ENCODE measurements at places on chromosomes 16 and 17.

GRCh38 chr17:45432405-45433158 lies at the start of gene ARHGAP27:
ARHGAP27 (minus strand) TSS chr17:45432870; CDS start chr17:45430279, 2,591 bp downstream.
- DNase-seq = peak; percentile 91

DNA sequence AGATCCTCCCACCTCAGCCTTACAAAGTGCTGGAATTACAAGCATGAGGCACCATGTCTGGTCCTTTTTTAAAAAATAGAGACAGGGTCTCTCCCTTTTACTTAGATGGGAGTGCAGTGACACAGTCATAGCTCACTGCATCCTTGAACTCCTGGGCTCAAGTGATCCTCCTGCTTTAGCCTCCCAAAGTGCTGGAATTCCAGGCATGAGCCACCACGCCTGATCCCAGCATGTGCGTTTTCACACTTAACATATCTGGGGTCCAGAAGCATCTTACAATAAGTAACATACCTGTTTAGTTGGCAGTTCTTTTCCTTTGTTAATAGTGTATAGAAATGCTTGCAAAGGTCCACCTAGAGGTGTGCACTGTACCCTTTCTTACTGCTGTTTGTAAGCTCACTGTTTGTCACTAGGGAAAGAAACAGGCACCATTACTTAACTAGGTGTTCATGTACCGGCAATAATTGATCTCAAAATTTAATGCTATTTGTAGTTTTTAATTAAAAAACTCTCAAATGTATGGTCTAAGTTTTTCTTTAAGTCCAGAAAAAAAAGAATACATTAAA lies 221.7 kb downstream of the RPTOR start:
- DNase-seq = no peak

- DNase-seq = no peak
Measured at GRCh38 chr17:56440419-56440818, 153.1 kb upstream of the NOG start.

DNA sequence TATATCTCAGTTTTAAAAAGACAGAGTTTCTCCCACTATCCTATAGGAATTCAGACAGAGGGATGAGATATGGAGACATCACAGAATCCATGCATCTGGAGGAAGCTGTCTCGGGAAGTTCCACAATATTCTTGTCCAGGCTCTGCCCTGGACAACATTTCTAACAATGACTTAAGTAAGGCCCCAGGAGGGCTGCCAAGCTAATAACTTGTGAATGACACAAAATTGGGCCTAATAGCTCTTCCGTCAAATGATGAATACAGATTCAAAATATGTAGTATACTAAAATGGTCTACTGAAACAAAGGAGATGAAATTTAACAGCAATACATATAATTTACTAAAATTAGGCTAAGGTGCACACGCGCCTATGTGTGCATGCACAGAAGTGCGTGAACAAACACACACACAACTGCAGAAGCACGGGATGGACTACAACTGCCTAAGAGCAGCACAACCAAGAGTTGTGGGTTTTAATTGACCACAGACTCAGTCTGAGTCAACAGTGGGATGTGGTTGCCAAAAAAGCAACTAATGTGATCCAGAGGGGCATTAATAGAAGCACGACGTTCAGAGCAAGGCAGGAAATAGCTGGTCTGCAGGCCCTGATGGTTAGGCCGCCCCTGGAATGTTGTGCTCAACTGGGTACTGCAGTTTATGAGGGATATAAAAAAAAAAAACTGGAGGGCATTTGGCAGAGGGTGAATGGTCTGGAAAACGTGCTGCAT lies 26.3 kb upstream of the HS3ST2 start:
- no peak for DNase-seq

- no peak for DNase-seq
Measured at GRCh38 chr17:82823004-82823403, 16.8 kb downstream of the ZNF750 start.

DNA sequence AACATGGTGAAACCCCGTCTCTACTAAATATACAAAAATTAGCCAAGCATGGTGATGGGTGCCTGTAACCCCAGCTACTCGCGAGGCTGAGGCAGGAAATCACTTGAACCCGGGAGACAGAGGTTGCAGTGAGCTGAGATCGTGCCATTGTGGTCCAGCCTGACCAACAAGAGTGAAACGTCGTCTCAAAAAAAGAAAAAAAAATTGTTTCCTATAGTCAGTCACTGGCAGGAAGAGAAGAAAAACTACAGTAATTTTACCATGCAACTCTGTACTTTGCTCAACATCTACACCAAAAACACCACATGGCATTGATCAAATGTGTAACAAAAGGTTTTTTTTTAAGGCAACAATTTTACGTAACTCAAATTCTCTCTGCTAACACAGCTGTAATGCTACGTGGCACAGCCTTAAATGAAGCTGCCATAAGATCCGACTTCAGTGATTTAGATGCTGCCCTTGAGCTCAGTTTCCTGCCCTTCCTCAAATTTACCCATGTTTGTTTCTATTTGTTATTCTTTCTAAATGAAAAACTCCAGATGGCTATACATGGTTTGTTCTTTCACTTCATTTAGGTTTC lies 40.2 kb downstream of the CNOT1 start:
- no peak for DNase-seq

- no peak for DNase-seq
Measured at GRCh38 chr16:75271441-75272096, 20.1 kb upstream of the BCAR1 start.

DNA sequence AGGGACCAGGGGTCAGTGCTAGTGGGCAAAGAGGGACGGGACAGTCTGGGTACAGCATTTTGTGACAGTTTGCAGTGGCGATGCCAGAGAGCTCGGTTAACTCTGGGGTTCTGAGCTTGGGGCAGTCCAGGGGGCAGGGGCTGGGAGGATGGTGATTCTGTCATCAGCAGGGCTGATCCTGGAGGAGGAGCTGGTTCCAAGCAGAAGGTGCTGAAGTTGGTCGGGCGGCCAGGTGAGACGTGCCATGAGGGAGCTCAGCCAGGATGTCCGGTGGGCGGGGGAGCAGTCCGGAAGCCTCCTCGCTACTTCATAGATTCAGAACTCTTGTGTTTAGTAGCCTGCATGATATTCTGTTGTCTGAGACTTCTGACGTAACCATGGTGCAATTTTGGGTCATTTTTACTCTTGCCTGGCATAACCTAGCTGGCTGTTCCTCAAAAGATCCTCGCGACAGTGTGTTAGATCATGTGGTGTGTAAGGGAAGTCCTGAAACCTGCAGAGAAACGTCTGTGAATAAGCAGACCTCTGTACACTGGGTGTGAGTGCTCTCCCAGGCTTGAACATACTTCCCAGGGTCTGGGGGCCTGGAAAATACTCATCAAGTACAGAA lies 122.0 kb downstream of the CLEC16A start:
- peak; percentile 35 for DNase-seq

DNA sequence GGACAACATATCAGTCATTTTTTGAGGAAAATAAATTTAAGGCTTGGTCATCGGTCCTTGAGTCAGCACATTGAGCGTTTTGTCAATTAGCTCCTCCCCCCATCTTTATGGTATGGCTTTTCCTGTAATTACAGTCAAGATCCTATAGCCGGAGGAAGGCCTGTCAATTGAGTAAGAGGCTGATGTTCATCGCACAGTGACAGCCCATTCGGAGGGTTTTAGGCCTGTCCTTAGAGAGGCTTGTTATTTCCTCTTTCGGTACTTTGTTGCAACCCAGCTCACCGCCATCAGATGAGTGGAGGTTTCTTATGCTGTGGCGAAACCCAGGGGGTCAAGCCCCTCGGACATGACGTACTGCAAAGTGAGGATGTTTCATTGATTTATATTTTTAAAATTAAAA lies 395.2 kb downstream of the WWOX start:
- DNase-seq = no peak

DNA sequence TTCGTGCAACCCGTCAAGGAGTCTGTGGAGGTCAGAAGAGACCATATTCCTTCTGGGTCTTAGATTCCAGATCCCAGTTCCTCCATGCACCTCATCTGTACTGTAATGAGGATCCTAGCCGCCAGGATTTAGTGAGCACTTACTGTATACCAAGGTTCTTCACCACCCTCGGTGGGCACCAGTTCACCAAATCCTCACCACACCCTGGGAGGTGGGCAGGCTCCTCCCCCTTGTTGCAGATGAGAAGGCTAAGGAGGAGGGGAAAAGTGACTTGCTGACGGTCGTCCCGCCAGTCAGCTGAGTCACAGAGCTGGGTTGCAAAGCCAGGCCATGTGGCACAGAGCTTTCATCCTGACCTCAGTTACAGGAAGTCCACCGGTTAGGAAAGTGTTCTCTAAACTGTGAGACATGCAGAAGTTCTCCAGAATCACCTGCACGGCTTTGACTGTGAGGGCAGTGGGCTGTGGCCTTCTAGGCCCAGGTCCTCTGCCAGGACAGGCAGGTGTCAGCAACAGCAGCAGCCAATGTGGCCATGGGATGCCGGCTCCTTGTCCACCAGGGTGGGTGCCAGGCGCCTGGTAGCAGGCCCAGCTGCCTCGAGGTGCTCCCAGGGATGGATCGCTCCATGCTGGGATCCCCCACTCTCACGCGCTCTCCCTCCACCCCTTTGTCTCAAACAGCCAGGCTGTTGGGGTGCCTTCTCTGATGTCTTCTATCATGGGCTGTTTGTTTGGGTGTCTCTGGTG lies 240.3 kb upstream of the GSE1 start:
- DNase-seq = no peak

DNA sequence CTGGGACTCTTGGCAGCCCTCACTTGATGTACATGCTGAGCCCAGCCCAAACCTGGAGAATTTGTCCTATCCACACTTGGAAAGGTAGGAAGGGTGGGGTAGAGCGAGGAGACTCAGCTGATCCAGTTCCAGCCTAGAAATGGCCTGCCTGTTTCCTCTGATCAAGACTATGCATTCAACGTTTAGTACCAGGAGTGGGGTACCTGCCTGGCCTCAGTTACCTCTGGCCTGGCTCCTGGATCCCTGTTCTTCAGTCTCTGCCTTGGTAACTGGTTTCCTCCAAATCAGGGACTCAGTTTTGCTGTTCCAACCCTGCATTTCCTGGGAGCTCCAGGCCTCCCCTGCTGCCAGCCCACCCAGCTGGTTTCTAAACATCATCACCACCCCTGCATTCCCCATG lies 233.5 kb downstream of the GSG1L start:
- no peak for DNase-seq

DNA sequence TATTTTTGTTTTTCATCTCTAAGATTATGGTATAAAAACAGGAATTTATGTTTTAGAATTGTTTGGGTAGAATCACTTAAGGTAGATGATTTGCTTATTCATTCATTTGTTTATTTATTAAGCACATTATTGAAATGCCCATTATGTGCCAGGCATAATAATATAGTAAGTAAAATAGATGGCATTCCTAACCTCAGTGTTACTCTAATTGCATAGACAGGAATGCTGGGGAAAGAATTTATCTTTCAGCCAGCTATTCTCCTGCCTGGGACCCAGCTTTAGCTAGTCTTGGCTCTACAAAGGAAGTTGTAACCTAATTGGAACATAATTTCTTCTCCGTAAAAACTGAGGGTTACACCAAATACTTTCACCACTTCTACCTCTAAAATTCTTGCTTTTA lies 44.6 kb downstream of the NFAT5 start:
- no peak for DNase-seq

GRCh38 chr17:40290629-40291280 lies 3.1 kb downstream of the CDC6 start:
- DNase-seq = no peak

- no peak for DNase-seq
Measured at GRCh38 chr16:1530349-1530882, 3.0 kb upstream of the TMEM204 start.

DNA sequence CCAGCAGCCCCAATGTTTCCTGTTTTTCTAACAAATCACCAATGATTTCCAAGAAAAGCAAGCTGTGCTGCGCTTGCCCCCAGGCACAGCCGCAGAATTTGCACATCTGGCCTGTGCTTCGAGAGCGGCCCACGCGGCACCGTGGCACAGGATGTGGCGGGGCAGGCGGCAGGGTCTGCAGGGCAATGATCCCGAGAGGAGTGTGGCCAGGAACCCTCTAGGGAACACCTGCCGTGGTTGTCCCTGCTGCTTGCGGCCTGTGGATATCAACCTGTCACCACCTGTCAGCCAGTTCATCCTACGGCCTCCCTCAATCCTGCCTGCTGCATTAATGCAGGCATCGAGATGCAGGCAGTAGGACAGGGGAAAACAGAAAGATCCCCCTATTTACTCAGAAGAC lies 24.0 kb downstream of the PIK3R5 start:
- DNase-seq = no peak

GRCh38 chr17:11997972-11998233 lies 628 bp upstream of the ZNF18 start:
- DNase-seq = no peak

- DNase-seq = no peak
Measured at GRCh38 chr17:63475491-63476412, 1.1 kb upstream of the ACE start.

DNA sequence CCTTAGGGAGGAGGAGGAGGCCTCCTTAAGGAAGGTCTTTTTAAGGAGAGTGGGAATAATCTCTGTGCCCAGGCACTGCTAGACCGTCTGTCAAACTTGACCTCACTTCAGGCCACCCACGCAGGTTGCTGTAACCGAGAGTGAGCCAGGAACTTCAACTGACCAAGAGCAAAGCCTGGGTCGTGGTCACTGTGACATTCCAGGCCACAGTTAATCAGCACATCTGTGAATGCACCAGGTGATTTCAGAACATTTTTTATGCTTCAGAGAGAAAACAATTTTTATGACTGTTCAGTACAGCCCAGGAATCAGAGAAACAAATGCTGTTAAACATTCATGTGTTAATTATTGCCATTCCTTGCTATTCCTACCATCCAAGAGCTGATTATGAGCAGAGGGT lies 226.6 kb upstream of the ASIC2 start:
- DNase-seq = no peak

DNA sequence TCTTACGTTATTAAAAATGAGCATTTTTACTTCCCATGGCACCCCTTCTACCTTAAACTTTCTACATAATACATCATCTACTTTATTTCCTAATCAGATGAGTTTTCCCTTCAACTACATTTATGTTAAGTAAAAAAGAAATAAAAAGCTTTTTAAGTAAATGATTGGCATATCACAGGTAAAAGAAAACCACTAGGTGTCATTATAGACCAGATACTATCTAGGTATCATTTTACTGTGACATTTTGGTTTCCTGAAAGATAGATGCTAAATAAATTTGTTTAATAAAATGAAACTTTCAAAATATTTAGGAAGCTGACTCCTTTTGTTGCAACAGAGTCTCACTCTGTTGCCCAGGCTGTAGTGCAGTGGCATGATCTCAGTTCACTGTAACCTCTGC lies 3.8 kb upstream of the CMTM1 start:
- DNase-seq = no peak
